ENCODE measurements at places on chromosomes 7 and 10. TPM values are rescaled to one million over a fixed set of nuclear protein-coding genes. Genes with fewer than 3 reads are reported as not detected.

- DNase-seq, result no peak
Observed at GRCh38 chr7:93862651-93863050, 27.9 kb downstream of the TFPI2 start.

DNA sequence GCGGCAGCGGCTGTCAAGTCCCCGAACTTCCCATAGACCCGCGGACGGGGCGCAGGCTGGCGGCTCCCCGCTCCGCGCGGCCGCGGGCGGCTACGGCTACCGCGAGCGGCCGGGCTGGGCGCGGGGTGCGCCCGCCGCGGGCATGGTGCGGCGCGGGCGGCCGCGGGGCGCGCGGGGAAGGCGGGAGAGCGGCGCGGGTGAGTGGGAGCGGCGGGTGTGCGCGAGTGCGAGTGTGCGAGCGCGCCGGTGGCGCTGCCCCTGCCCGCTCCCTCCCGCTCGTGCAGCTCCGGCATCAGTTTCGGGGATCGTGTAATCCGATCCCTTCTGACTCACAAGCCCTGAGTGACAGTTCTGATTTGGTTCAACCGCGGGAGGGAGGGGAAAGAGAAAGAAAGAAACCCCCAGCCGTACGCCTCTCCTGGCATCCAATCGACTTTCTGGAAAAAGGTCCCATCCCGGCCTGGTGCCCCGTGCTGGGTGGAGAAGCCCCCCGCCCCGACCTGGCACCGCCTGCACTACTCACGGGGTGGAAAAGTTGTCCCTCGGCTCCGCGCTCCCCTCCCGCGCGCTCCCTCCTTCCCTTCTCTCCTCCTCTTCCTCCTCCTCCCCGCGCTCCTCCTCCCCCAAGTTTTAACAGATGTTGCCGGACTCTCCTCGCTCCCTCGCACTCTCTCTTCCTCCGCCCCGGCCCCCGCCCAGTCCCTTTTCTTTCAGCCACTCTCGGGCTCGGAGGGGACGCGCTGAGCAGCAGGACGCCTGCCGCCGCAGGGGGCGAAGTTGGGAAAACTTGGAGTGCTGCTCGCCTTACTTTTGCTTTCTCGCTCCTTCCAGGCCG, at the start of gene GLI3:
TSS of gene GLI3 (minus strand) at position 234 of the 835 bp plus-strand sequence. CDS start 13,956 bp downstream, outside the sequence.
- DNase-seq, result peak; percentile 99

DNA sequence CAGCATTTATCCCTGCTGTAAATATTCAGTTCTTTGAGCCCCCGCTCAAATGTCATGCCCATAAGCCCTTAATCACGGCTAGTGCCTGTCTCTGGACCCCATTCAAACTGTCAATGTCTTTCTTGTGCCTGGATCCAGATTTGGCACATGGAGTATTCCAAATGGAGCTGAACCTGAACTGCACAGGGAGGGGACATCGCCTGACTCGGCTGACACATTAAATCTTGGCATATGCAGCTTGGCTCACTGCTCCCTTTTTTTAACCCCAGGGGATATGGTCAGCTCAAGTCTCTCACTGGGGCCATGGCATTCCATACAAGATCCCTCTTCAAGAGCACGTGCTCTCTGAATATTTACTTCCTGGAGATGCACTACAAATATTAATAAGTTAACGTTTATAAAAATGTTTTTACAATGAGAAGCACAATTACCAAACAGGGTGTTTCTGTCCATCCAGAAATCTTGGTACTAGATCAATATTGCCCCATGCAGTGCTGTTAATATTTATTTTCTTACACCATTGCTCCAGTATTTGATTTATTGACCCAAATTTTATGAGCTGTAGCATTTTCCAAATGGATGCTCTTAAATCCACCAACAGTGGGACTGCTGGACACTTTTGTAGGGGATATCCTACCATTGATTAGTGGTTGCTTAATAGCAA, 57.4 kb downstream of the FGFR2 start:
- DNase-seq, result no peak

GRCh38 chr7:67045496-67045995, 48.9 kb downstream of the TYW1 start:
- no peak for DNase-seq

Gene CALD1
- total RNA-seq, result 79.3 TPM

DNA sequence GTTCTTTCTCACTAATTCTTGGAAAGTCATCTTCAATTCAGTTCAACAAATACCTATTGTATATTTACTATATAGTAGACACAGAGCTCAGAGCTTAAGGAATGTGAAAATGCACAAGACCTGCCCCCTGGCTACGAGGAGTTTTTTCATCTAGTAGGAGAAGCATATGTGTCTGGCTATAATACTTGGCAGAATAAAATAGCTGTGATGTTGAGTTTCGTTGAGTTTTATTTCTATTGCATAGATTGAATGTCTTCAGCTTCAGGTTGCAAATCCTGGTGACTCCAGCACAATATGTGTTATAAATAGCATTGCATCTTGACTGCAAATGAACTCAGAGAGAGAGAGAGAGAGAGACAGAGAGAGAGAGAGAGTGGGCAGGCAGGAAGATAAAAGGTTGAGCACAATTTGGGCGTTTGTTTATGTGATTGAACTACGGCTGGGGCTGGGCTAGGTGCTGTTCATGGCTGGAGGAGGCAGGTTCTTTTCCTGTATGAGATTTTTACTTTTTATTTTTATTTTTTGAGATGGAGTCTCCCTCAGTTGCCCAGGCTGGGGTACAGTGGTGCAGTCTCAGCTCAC, 229.6 kb downstream of the GALNT17 start:
- DNase-seq, result peak; percentile 58

Gene BLNK
- total RNA-seq, result 1.2 TPM

GRCh38 chr7:148687555-148687954, 11.1 kb upstream of the CUL1 start:
- DNase-seq, result no peak

Gene EMX2
- 5.7 TPM for total RNA-seq

GRCh38 chr10:21314906-21315644, 210.4 kb downstream of the SKIDA1 start:
- no peak for DNase-seq

Gene CYP3A4
- total RNA-seq, result 0.04 TPM

GRCh38 chr7:4998244-4998643, 39.3 kb upstream of the MMD2 start:
- no peak for DNase-seq

Gene WDR11
- total RNA-seq, result 31.5 TPM

- no peak for DNase-seq
Observed at GRCh38 chr7:17988858-17989257, 38.8 kb downstream of the PRPS1L1 start.

DNA sequence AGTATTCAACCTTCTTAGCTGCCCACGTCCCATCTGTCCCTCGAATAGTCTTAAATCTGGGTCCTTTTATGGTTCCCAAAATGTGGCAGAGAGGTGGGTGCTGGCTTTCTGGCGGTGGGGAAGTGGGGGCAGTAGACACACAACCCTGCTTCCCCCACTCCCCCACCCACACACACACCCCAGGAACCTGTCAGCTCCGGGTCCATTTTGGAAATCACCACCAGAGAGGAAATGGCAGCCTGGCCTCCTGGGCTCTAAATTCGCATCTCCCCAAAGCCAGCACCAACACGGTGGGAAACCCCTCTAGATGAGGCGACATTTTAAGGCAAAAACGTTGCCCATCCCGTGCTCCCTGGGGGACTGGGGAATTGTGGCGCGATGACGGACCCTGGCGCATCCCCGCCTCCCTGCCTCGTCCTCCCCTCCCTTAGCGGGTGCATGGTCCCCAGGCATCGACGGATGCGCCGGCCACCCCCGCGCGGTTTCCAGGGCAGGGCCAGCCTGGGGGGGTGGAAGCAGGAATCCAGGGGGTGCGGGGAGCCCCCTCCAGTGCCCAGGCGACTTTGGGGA, 702 bp downstream of the TMEM130 start:
- no peak for DNase-seq

- DNase-seq, result no peak
Observed at GRCh38 chr7:99267481-99267840, 5.2 kb upstream of the MYH16 start.

DNA sequence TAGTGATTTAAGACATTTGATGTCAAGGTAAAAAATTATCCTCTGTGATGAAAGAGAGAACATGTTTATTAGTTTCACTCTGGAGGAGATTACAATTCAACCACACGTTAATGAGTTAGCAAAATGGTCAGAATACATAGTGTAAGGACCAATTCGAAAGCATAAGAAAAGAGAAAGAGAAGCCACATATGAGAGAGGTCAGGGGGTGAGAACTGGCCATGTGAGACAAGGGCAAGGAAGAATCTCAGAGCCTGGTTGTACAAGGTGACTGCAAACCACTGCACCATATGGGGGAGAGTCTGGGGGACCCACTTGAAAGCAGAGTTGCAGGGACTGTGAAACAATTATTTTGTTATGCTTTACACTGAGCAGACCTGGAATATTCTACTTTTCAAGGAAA, 27.7 kb upstream of the BET1 start:
- DNase-seq, result no peak

Gene THSD7A
- 3.8 TPM for total RNA-seq

GRCh38 chr10:30011396-30011795, 48.0 kb downstream of the JCAD start:
- DNase-seq, result peak; percentile 85

Data from muscle of leg (tissue), 16 donors.